ENCODE measurements at places on chromosomes 4 and X. TPM values are rescaled to one million over a fixed set of nuclear protein-coding genes. Genes with fewer than 3 reads are reported as not detected.

DNA sequence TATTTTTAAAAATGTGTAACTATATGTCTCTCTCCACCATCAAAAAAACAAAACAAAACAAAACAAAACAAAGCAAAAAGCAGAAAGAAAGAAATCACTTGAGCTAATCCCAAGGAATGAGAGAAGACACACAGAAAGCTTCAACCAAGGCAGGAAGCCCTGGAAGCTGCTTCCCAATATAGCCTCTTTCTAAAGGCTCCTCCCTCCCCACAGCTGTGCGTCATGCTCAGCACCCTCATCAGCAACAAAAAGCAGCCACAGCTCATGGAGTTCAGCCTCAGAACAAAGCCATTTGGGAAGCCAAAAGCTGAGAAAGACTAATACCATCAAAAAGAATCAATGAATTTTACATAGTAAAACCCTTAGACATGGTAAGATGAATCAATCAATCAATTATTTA is 501.6 kb upstream of the SMIM31 start:
- DNase-seq = no peak
- H3K4me3 ChIP-seq = no peak overlapping the region

Gene ASB5
- total RNA-seq = 3.4 TPM

DNA sequence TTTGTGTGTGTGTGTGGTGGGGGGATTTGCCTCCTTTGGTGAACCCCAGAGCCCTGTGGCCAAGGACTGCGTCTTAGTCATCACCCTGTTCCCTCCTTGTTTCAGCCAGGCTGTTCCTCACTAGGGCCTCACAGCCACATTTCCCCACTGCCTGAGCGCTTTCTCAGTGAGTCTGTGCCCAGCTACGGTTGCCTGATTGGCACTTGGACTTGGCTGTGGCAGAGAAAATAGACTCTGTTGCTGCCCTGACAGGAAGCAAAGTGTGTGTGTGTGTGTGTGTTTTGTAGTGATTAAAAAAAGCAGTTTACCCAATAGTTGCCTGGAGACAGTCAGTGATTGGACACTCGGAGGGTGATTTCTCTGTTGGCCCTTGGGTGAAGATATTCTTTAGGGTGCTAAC is 113.0 kb downstream of the UCHL1 start:
- no peak overlapping the region for H3K4me3 ChIP-seq
- H3K36me3 ChIP-seq = no peaks in the 10 kb centered on the region
- no peaks in the 10 kb centered on the region for H3K27me3 ChIP-seq

GRCh38 chr4:106690487-106690886 is 321.9 kb upstream of the GIMD1 start:
- no peak overlapping the region for H3K27ac ChIP-seq
- H3K36me3 ChIP-seq = no peaks in the 10 kb centered on the region
- no peak for DNase-seq

Gene MAGIX
- 5.4 TPM for total RNA-seq

Gene GPRASP1
- total RNA-seq = 6.4 TPM

Gene WAS
- 3.1 TPM for total RNA-seq

GRCh38 chr4:36243355-36244256 is 708 bp downstream of the ARAP2 start:
- DNase-seq = peak; percentile 57
- H3K27me3 ChIP-seq = peaks cover 11% of the 10 kb centered on the region
- H3K4me1 ChIP-seq = no peaks in the 10 kb centered on the region

GRCh38 chr4:168434993-168435392 is 45.3 kb downstream of the DDX60L start:
- no peaks in the 10 kb centered on the region for H3K4me1 ChIP-seq
- H3K27me3 ChIP-seq = no peaks in the 10 kb centered on the region
- H3K27ac ChIP-seq = no peak overlapping the region
- H3K4me3 ChIP-seq = no peak overlapping the region

- DNase-seq = no peak
- H3K36me3 ChIP-seq = no peaks in the 10 kb centered on the region
- H3K4me3 ChIP-seq = no peak overlapping the region
Observed at GRCh38 chrX:132058975-132059374, 35.9 kb downstream of the STK26 start.

Gene FGFBP1
- total RNA-seq = not detected

- no peak overlapping the region for H3K27ac ChIP-seq
- H3K27me3 ChIP-seq = no peaks in the 10 kb centered on the region
- no peaks in the 10 kb centered on the region for H3K36me3 ChIP-seq
- H3K4me3 ChIP-seq = no peak overlapping the region
Observed at GRCh38 chrX:79259073-79259689, 108.0 kb downstream of the ITM2A start.

Gene RTL9
- 1.6 TPM for total RNA-seq

Gene SORBS2
- total RNA-seq = 1,046 TPM

Gene BGN
- 65.5 TPM for total RNA-seq

DNA sequence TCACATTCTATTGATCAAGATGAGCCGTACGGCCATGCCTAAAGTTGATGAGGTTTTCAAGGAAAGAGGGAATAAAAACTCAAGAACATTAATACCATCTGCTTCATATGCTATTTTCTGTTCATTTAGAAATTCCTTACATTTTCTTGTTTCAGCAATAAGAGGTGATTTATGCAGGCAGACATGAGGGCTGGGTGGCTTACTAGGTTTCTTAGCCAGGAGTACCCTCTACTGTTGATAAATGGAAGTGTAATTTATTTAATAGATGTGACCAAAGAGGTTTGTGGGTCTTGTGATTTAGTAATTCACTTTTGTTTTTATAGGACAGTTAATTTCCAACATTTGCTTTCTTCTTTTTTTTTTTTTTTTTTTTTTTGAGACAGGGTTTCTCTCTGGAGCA is 6.4 kb upstream of the SMIM9 start:
- no peak overlapping the region for H3K4me3 ChIP-seq
- no peaks in the 10 kb centered on the region for H3K27me3 ChIP-seq
- no peak overlapping the region for H3K27ac ChIP-seq
- H3K4me1 ChIP-seq = no peaks in the 10 kb centered on the region

Gene BMX
- 0.47 TPM for total RNA-seq

DNA sequence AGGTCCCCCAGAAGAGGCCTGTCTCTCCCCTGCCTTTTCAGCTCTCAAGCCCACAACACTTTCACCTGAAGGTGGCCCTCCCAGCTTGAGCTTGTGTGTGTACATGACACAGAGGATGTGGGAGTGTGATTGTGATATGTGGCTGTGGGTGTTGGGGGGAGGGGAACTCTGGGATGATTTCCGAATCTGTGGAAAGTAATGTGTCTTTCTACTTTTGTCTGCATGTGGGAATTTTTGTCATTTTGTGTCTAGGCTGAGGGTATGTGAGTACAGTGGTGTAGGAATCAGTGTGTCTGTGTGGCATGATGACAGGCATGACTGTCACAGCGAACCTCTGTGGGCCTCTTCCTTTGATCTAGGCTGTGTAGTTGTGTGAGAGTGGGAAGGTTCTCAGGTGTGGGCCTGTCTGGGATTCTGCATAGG is 6.4 kb downstream of the SYP start:
- no peaks in the 10 kb centered on the region for H3K27me3 ChIP-seq
- DNase-seq = no peak
- H3K36me3 ChIP-seq = no peaks in the 10 kb centered on the region
- no peak overlapping the region for H3K27ac ChIP-seq
- no peak overlapping the region for H3K4me3 ChIP-seq
- H3K4me1 ChIP-seq = no peaks in the 10 kb centered on the region

DNA sequence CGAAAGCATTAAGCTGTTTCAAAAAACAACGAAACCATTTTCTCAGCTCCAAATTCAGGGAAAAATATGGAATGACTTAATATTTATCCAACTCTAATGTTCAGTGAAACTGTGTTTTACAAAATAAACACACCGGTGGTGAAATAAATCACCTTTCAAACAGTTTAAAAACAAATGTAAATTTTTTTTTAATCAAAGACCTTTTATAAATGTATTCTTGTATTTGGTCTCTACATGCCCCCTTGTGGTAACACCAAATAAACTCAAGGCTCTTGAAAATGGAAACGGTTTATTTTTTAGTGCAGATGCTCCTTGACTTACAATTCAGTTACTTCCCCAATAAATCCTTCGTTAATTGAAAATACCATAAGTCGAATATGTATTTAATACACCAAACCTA is 45.8 kb upstream of the ITM2A start:
- H3K4me3 ChIP-seq = peak overlapping the region; percentile 17
- H3K27ac ChIP-seq = peak overlapping the region; percentile 42
- H3K36me3 ChIP-seq = no peaks in the 10 kb centered on the region
- no peaks in the 10 kb centered on the region for H3K4me1 ChIP-seq

Gene S100P
- 1.8 TPM for total RNA-seq

Gene CFI
- 8.3 TPM for total RNA-seq

DNA sequence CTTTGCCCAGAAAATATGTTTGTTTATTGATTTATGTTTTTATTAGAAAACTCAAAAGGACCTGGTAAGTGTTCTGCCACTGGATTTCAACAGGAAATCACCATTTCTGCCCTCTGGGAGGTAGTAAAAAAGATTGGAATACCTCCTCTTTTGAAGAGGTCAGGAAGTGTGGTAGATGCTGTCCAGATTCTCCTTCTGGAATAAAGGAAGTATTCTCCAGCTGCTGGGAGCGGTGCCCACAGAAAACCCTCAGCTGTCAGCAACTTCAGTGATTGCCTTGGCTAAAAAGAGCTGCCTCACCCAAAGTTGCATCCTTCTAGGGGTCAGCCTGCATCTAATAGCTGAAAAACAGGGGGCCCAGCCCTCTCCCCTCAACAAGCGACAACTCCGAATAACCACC is 13.8 kb upstream of the ZNF674 start:
- no peak for DNase-seq
- no peak overlapping the region for H3K4me3 ChIP-seq
- no peaks in the 10 kb centered on the region for H3K36me3 ChIP-seq
- no peaks in the 10 kb centered on the region for H3K4me1 ChIP-seq

GRCh38 chrX:14670819-14671218 is 141.5 kb downstream of the GLRA2 start:
- H3K4me3 ChIP-seq = no peak overlapping the region
- no peaks in the 10 kb centered on the region for H3K36me3 ChIP-seq
- no peak overlapping the region for H3K27ac ChIP-seq
- no peaks in the 10 kb centered on the region for H3K4me1 ChIP-seq

DNA sequence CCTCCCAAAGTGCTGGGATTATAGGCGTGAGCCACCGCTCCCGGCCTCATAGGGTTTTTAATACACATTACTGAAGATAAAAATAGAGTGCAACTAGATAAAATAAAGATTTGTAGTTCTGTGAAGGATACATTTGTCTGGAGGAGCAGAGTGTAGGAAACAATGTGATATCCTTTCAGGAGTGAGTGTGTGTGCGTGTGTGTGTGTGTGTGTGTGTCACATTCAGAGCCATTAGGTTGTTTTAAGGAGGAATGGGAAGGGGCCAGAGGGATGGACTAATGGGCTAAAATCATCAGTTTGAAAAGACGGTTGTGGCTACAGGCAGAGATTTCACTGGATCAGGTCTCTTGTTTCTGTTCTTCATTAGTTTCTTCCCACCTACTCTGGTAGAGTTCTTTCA is 40.0 kb downstream of the RBPJ start:
- no peaks in the 10 kb centered on the region for H3K27me3 ChIP-seq
- H3K4me3 ChIP-seq = no peak overlapping the region
- no peak for DNase-seq
- no peaks in the 10 kb centered on the region for H3K36me3 ChIP-seq
- H3K27ac ChIP-seq = no peak overlapping the region

DNA sequence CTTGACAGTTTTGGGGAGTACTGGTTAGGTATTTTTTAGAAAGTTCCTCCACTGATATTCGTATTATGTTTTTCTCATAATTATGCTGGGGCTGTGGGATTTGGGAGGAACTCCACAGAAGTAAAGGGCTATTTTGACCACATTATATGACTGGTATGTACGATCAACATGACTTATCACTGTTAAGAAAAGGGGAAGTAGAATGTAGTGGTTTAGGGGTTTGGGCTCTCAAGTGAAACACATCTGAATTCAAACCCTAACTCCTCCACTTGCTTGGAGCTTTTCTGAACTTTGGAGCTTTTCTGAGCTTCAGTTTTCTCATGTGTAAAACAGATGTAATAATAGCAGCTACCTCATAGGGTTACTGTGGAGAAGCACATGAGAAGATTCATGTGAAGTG is 96.4 kb upstream of the C1GALT1C1 start:
- DNase-seq = no peak
- no peak overlapping the region for H3K27ac ChIP-seq
- H3K4me3 ChIP-seq = no peak overlapping the region
- no peaks in the 10 kb centered on the region for H3K4me1 ChIP-seq
- no peaks in the 10 kb centered on the region for H3K27me3 ChIP-seq
- no peaks in the 10 kb centered on the region for H3K36me3 ChIP-seq

DNA sequence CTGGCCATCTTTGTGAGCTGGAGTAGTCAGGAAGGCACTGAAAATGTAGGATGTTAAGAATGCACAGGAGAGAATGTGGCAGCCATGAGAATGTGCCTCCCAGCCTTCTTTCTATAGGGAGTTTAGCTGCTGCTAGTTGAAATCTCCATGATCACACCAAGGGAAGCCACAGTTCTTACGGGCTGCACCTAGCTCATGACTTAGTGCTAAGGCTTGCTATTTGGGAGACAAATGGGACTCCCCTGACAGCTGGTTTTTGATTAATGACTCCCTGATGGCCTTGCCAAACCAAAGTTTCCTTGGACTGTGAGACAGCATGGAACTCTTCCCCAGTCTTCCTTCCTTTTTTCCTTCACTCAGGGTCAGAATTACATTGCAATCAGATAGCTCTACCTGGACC is 9.2 kb downstream of the CTSO start:
- H3K36me3 ChIP-seq = peaks cover 3% of the 10 kb centered on the region
- H3K27me3 ChIP-seq = no peaks in the 10 kb centered on the region
- H3K4me1 ChIP-seq = no peaks in the 10 kb centered on the region

- no peaks in the 10 kb centered on the region for H3K36me3 ChIP-seq
- H3K27me3 ChIP-seq = no peaks in the 10 kb centered on the region
- H3K27ac ChIP-seq = no peak overlapping the region
Observed at GRCh38 chr4:99506781-99507180, 4.0 kb upstream of the C4orf17 start.

DNA sequence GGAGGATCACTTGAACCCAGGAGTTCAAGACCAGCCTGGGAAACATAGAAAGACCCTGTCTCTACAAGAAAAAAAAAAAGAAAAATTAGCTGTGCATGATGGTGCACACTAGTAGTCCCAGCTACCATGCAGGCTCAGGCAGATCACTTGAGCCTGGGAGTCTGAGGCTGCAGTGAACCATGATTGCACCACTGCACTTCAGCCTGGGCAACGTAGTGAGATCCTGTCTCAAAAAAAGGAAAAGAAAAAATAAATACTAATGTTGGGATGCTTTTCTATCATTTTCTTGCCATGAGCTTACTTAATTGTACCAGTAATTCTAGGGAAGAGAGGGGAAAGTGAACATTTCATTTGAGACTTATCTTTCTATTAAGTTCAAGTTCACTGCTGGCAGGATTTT is 19.8 kb downstream of the DCUN1D4 start:
- no peaks in the 10 kb centered on the region for H3K27me3 ChIP-seq
- no peak overlapping the region for H3K4me3 ChIP-seq
- H3K36me3 ChIP-seq = peaks cover 45% of the 10 kb centered on the region
- peaks cover 13% of the 10 kb centered on the region for H3K4me1 ChIP-seq
- no peak overlapping the region for H3K27ac ChIP-seq
- no peak for DNase-seq

Gene APELA
- not detected for total RNA-seq
